ENCODE measurements at places on chromosomes 5 and 9.
A peak's percentile ranks its signal among the peaks of the same experiment; 100 is the strongest.

DNA sequence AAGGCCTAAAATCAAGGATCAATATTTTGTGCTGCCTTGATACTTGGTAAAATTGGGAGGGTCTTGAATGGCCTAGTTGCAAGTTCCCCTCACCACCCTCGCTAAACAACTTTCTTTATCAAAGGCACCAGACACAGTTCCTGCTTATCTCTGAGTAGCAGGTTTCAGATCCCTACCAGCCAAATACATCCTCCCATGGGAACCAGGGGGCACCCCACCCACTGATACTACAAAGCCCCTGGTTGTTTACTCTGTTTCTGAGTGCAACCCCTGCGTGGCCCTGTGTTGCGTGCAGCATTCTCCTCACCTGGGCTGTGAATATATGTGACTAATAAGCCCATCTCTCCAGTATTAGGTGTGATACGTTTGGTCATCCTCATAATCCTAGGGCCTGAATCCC lies 314.9 kb downstream of the DRD1 start:
- no peak for DNase-seq

- DNase-seq = no peak
These were observed 138.6 kb upstream of the DHFR start for GRCh38 chr5:80793354-80793753.

- DNase-seq = no peak
These were observed 46.1 kb downstream of the PRUNE2 start for GRCh38 chr9:76859860-76860259.

DNA sequence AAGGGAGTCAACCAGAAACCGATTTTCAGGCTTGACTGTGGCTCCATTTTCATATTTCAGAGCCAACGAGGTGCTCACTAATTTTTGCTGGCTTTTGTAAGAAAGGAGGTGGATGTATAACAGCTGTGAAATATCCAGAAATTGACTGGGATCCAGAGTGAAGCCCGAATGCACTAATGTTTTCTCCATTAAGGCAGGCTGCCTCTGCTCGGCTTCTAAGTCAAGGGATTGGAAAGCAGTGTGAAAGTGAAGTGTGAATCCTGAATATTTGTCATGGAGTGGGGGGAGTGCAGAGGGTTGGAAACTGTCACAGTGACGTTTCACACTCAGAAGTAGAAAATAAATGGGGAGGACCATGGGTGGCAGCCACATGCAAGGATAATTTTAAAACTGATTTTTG lies 237.4 kb downstream of the GOLPH3 start:
- DNase-seq = no peak

- DNase-seq = no peak
These were observed 154.3 kb upstream of the RAI14 start for GRCh38 chr5:34501840-34502239.

- no peak for DNase-seq
These were observed 34.2 kb downstream of the MARCHF6 start for GRCh38 chr5:10387690-10388089.

DNA sequence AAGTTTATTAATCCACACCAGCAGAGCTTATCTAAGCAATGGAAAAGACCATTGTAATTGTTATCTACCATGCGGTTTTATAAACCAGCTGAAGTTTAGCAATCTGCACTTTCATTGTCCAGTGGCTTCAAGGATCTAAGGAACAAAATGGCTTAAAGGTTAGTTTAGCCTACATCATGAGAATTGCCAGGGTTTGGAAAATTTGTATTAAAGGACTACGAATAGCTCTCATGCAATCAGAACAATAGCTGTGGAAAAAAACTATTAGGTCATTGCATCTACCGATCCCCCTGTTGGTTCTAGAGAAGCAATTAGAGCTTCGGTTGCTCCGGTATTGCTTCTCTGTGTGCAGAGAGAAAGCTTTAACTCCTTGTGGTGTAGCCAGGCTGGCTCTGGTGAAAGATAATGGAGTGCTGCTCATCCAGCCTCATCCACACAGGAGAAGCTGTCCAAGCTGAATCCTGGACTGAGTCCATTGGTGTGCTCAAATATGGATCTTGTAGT lies 86.3 kb upstream of the SLC12A2 start:
- DNase-seq = peak; percentile 38

GRCh38 chr9:131087354-131087893 lies 8.9 kb upstream of the AIF1L start:
- DNase-seq = no peak

All from retina (tissue), 1 donor.